Fibroblast of mammary gland (primary cell): ENCODE measurements at places on chromosomes 1 and 21.
A peak's percentile ranks its signal among the peaks of the same experiment; 100 is the strongest.

GRCh38 chr1:54545916-54546635 is 2.0 kb upstream of the ACOT11 start:
- DNase-seq: no peak

DNA sequence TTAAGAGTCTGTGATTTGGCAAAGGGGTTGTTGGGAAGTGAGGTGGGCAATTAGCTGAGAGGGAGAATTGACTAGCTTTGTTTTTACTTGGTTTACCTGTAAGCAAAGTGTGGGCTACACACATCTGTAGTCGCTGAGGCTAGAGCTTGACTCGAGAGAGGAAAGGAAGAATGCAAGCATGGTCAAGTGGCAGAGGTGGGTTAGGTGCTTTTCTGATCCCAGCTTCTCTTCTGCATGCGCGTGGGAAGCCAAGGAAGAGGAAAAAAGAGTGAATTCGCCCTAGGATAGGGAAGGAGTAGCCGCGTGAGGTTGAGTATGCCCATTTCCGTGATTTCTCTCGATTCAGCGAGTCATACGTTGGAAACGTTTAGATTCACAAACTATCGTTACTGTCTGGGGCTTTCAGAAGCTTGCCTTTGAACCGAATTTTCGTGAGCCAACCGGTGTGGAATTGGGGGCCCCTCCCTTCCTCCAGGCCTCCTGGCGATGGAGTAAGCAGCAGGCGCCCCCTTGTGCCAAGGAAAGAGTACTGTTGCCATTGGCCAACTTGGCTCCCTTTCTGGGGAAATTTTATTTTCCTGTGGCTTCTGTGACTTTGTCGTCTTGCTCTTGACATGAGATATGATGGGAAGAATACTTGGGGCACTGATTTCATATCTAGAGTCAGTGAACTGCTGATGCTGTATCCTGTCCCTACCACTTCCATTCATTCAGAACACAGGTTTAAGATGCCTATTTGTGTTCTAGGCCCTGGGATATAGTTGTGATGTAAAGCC is 1.3 kb downstream of the PIGV start:
- peak; percentile 86 for DNase-seq

- DNase-seq: no peak
These were observed 5.8 kb downstream of the ATP1B1 start for GRCh38 chr1:169112241-169112640.

DNA sequence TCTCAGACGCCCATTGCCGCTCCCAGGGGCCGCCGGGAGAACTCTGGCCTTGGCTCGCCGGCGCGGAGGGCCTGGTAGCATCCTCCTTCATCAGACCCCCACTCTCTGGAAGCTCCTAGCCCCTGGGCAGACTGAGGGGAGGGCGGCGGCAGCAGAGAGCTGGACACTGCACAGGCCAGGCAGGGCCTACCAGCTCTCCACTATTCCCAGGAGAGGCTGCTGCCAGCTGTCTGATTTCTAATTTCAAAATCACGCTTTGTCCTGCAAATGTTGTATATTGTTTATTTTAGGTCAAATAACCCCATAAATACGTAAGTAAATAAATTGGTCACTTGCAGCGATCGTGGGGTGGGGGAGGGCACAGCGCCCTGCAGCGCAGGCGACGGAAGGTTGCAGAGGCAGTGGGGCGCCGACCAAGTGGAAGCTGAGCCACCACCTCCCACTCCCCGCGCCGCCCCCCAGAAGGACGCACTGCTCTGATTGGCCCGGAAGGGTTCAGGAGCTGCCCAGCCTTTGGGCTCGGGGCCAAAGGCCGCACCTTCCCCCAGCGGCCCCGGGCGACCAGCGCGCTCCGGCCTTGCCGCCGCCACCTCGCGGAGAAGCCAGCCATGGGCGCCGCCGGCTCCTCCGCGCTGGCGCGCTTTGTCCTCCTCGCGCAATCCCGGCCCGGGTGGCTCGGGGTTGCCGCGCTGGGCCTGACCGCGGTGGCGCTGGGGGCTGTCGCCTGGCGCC is at the start of gene MTARC1:
MTARC1 (plus strand) TSS at position 577 of the 732 bp plus-strand sequence; CDS start at position 609, 32 bp downstream.
- peak; percentile 46 for DNase-seq

- no peak for DNase-seq
These were observed 5.4 kb downstream of the PBX1 start for GRCh38 chr1:164564378-164564777.

- DNase-seq: peak; percentile 45
These were observed 1.3 kb downstream of the DENND4B start for GRCh38 chr1:153945131-153945794.

DNA sequence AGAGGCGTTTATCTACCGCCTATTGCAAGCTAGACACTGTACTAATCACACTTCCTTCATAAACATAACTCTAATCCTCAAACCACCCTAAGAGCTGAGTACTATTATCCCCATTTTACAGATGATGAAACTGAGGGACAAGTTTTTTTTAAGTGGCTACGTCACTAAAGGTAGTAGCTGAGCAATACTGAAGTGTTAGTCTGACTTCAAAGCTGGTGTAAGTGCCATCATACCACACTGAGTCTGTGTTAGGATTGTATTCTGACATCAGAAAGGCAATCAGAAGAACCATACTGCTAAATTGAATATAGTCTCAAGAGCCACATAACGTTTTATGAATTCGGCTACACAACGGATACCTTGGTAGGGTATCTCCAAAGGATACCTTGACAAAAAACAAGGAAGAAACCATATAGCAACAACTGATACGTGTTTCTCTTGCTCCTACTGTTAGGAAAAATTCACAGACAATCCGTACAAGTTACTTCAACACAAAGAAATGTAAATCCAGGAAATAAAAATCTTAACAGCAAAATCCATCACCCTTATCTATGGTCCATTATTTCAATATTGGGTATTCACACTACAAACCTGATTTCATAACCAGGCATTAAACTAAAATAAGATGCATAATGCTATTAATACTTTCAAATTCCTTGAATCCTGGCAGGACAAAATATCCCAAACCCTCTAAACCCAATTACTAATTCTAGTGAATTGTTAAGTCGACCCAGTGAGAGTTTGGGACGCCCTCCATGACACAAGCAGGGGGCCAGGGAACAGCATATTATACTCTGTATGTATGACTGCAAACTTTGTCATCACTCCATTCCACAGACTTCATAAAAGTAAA is 1.6 kb downstream of the TP53BP2 start:
- peak; percentile 33 for DNase-seq

DNA sequence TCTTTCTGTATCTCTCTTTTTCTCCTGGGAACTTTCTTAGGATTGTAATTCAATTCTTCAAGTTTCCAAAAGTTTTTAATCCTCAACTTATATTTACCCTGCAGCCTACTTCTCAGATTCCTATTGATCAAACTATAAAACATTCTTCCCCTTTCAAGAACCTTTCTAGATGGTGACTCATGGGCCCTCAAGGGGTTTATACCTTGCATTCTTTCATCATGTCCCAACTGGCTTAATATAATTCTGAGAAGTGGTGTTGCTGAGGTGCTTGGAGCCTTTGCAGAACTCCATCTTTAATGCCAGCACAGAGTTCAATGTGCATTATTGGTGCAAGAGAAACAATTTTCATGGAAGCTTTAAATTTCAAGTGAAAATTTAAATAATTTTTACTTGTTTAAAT is 273.4 kb downstream of the VAV3 start:
- DNase-seq: no peak

GRCh38 chr1:226407199-226407496 is 745 bp downstream of the PARP1 start:
- no peak for DNase-seq
